Thymus (tissue), 14 donors: ENCODE measurements at places on chromosomes 5 and 9. TPM values are rescaled to one million over a fixed set of nuclear protein-coding genes. Genes with fewer than 3 reads are reported as not detected.

DNA sequence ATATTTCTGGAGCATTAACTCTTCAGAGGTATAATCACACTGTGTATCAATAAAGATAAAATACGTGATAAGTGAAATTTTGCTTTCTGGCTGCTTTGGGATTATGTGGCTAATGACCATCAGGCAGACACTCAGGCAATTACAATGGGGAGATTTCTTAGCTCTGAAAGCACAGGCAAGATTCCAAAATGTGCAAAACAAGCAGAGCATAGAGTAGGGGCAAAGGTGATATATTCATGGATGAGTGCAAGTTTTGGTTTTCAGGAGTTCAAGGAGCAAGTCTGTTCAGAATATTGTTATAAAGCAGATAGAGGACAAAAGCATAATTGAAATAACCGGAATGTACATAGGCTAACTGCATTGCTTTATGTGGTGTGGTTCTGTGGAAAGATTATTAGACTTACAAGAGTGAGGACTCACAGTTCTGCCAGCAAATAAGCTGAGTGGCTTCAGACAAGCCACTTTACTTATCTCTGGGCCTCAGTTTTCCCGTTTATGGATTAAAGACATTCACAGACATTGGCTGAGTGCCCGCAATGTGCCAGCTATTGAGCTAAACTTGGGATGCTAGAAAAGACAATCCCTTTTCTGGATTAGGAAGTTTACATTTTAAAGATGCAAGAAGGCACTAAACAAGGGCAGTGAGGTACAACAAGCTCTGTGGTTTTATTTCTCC is 945.6 kb upstream of the ARRDC3 start:
- no peak for DNase-seq

- no peak for DNase-seq
Measured at GRCh38 chr5:171846323-171846722, 60.7 kb downstream of the SMIM23 start.

Gene FOXD4L6
- polyA plus RNA-seq, result 0.16 TPM

DNA sequence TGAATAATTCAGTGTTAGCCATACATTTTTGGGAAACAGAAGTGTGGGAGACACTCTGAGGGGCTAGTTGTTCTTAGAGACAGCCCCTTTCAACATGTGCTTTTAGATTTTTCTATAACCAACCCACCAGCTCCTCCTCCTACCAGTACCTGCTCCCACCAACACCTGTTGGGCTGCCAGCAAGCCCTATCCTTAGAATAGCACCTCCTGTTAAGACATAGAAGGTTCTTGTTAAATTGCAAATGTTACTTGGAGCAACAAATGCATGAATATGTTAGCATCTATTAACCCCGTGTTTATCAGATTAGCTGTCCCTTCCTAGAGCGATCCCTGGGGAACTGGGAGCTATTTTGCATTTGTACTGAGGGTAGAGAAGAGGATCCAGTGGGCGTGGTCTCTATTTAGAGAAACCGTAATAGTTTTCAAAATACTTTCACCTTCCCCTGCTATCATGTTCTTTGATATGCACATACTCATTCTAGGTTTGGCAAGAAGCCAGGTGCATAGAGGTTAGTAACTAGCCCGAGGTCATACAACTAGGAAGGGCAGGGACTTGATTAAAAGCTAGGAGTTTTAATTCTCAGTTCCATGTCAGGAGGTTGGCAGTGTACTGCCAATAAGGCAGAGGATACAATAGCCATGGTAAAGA is 334.4 kb downstream of the KCTD16 start:
- DNase-seq, result no peak

Gene EPB41L4B
- polyA plus RNA-seq, result 4.2 TPM

DNA sequence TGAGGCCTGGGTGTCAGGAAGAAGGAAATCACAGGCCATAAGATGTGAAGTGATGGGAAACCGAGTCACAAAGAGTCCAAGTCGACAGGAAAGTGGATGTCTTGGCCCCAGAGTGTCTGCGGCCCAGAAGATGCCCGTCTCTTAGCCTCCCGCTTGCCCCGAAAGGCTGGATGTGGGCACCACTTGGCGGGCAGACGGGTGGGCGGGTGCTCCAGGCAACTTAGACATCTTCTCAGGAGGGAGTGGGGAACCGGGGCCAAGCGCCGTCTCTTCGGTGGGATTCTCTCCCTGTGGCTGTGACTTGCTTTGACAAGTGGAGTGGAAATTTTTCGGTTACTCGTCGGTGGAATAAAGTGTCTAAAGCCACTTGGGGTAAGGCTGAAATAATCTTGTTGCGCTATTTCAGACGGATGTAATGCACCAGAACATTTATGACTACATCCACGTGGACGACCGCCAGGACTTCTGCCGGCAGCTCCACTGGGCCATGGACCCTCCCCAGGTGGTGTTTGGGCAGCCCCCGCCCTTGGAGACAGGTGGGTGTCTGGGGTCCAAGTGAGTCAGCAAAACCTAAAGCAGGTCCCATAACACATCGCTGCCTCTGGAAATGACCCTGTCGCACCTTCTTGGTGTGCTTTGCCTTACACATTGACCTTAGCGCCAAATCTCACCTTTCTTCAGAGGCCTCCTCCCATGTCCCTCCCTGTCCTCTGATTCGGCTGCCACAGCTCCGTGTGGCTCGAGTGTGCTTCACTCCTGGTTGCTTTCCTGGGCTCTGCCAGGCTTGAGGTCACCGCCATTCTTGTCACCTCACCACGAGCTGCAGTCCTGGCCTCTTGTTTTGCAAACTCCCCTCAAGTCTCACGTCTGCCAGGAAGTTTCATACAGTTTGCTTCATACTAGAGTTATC is 20.4 kb upstream of the EXOC3 start:
- DNase-seq, result no peak

GRCh38 chr5:4995014-4995413 is 145.1 kb upstream of the ADAMTS16 start:
- DNase-seq, result no peak

DNA sequence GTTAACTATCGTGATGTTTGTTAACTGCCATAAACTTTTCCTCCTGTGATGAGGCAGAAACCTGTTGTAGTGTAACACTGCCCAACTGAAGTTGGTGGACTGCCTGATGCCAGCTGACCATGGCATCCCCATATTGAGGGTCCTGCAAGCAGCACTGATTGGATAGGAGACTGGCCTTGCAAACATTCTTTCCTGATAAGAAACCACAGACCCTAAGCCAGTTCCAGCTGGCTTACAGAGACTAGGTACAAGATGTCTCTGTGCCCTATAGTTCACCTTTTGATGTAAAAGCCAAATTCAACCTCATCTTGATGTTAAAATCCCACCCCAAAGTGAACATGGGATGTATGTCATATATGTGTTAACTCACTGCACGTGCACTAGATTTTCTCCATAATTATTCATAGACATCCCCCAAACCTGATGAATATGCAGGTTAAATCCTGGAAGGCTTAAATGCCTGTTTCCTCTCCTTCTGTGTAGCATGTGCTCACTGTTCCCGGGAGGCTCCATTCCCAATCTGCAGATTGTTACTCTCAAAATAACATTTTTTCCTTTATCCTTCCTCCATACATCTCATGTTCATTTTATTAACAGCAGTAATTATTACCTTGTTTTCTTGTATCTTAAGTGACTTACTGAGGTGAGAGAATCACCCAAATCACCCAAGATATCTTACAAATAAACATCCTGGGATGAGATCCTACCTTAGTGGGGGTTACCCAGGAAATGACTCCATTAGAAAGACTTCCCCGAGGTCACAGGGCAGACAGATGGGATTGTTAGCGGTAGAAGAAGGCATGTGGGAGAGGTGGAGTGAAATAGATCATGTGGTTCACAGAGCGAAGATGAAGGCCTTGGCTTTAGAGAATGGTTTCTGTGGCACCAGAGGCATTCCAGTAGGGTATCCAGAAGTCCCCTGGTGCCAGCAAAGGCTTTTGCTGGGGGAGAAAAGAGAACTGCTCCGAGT is 566.7 kb downstream of the CCDC171 start:
- DNase-seq, result no peak

GRCh38 chr9:114732823-114733222 is 50.8 kb upstream of the TEX48 start:
- no peak for DNase-seq

GRCh38 chr5:9316733-9317132 is 229.1 kb downstream of the SEMA5A start:
- DNase-seq, result no peak

- no peak for DNase-seq
Measured at GRCh38 chr9:108813951-108814601, 41.7 kb downstream of the ACTL7B start.

GRCh38 chr9:28539434-28540070 is 966.3 kb upstream of the C9orf72 start:
- no peak for DNase-seq

GRCh38 chr5:161396171-161396570 is 150.4 kb downstream of the GABRB2 start:
- no peak for DNase-seq

Gene GTF3C4
- polyA plus RNA-seq, result 4.7 TPM

DNA sequence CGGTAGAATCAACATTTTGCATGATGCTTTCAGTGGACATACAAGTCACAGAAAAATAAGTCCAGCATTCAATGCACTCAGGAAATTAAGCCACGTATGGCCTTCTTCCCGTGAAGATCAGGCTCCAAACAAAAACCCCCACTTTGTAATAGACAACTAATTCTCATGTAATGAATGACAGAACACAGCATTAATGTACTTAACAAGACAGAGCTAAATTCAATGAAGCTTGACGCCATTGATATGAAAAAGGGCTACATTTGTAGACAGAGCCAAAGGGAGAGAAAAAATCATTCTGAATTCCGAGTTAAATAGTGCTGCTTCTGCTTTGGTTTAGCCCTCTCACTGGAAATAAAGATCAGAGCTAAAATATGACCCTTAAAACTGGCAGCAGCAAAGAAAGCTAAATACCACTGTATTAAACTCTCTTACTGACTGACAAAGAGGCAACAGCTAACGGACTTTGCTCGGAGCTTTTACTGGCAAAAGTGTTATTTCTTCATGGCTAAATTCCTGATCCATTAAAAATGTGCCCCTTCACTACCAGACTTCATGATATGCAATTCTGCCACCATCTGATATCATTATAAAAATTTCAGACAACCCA is 250.5 kb downstream of the BNC2 start:
- no peak for DNase-seq

Gene PTRH1
- 12.2 TPM for polyA plus RNA-seq

Gene CENPK
- polyA plus RNA-seq, result 23.1 TPM

DNA sequence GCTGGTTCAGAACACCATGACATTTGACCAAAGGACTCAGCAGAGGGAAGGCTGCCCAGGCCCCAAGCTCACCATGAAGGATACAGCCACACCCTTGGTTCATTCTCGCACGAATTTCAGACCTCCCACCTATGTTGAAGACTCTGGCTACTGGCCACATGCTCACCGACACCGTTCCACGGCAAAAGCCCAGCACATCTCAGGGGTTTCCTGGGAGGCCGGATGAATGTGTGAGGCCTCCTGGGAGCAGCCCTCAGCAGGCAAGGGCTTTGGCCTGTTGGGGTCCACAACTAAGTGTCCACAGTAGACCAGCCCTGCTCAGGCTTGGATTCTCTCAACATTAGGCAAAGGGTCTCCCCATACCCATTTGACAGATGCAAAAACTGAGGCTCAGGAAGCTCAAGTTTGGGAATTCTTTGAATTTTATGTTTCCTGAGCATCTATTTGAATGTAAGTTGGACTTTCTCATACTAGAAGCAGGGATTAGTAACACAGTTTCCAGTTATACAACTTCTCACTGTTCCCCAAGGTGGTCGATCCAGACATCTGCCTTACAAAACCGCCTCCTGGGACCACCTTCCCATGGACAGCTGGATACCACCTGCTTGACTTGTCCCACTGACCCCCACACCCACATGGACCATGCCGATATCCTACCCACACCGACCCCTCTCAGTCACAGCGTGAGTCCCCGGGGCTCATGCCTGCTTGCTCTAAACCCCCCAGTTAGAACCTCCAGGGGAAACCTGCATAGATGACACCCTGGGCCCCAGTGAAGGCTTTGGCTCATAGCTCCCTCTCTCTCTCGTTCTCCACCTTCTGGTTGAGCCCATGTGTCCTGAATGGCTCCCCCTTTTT is 27.9 kb downstream of the CCT5 start:
- no peak for DNase-seq

Gene C9orf50
- 0.23 TPM for polyA plus RNA-seq

DNA sequence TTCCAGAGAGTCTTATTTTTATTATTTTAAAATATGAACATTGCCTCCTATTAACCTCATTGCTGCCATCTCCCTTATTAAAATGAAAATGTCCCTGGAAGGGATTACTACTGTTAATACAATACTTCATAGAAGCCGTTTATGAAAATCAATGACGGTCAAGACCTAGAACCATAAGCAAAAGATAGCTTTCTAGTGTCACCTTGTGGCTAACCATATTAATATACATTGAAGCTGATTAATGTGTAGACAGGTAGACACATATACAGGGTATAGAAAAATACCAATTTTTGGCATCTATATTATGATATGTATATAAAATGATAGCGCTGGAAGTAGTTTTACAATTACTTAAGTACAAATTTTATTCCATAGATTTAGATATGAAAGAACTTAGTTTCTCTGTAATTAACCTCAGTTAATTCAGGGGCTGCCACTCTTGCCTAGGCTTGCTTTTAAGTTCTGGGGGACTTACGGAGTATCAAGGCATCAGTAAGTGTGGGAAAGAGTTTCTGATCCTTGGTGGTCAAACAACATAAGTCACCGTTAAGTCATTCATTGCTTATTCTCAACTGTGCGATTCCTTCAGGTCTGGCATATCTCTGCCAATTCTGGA is 2.5 kb upstream of the YTHDC2 start:
- DNase-seq, result no peak

DNA sequence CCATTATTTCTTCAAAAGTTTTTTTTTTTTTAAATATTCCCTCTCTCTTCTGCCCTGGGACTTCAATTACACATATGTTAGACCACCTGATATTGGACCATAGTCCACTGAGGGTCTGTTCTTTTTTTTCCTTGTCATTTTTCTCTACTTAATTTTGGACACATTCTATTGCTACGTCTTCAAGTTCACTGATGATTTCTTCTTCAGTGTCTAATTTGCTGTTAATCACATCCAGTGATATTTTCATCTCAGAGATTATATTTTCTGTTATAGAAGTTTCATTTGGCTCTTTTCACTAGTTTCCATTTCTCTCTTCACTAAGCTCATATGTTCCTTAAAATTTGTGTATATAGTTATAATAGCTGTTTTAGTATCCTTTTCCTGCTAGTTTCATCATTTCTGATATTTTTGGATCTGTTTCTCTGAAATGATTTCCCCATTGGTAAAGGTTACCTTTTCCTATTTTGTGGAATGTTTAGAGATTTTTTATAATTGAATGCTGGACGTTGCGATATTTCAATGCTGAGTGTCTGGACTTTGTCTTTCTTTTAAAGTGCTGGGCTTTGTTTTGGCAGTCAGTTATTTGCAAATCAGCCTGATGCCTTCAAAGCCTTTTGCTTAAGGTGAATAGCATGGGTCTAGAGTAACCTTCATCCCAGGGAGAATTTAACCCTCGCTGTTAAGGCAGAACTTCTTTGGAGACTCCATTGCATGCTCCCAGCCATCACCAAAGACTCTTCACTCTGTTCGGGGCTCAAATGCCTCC is 111.8 kb downstream of the TTLL11 start:
- no peak for DNase-seq

DNA sequence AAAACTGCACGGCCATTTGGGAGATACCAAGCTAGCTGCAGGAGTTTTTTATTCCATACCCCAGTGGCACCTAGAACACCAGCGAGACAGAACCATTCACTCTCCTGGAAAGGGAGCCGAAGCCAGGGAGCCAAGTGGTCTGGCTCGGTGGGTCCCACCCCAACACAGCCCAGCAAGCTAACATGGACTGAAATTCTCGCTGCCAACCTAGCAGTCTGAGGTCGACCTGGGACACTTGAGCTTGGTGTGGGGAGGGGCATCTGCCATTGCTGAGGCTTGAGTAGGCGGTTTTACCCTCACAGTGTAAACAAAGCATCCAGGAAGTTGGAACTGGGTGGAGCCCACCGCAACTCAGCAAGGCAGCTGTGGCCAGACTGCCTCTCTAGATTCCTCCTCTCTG is 108.9 kb upstream of the CHD1 start:
- no peak for DNase-seq
